Amygdala (tissue), 56 donors: ENCODE measurements at places on chromosomes 1 and 21.
A peak's percentile ranks its signal among the peaks of the same experiment; 100 is the strongest.

DNA sequence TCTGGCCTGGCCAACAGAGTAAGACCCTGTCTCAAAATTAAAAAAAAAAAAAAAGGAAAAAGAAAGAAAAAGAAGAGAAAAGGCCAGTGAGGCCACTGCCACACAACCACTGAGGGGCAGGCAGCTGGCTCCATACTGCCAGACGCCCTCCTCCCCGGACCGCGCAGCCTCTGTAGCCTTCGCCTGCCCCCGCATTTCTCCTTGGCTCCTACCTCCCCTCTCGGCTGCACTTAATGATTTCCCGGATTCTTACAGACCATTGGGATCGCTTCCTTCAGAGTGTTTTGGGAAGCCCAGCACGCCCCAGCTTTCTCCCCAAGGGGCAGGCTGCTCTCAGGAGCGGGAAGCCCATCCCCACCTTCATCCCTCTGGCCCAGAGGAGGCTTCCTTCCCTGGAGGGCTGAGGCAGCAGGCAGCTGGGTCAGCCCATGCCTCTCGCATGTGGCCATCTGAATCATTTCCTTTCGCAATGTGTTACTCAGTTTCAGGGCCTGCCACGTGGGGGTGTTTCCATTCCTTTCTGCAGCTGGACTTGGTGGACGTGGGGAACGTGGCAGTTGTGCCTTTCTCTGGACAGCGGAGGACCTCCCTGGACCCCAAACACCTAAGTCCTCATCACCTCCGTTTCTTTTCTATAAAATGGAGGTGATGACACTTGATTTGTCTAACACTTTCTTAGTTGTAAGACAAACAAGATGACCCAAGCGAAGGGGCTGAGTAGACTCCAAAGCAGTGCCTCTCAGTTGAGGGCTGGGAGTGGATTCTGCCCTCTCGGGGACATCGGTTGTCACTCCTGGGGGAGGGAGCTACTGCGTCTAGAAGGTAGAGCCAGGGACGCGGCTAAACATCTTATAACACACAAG is 2.3 kb downstream of the SLC2A5 start:
- DNase-seq, result no peak

DNA sequence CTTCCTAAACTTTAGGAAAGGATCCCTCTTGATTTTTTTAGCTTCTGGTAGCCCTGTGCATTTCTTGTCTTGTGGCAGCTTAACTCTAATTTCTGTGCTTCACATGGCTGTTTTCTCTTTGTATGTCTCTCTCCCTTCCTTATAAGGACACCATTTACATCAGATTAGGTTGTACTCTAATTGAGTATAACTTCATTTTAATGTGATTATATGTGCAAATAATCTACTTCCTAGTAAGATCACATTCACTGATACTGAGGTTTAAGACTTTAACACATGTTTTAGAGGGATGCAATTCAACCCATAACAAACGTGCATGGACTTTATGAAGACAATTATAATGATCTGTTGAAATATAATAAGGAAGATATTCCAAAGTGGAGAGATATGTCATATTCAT is 46.7 kb downstream of the RGS4 start:
- no peak for DNase-seq

DNA sequence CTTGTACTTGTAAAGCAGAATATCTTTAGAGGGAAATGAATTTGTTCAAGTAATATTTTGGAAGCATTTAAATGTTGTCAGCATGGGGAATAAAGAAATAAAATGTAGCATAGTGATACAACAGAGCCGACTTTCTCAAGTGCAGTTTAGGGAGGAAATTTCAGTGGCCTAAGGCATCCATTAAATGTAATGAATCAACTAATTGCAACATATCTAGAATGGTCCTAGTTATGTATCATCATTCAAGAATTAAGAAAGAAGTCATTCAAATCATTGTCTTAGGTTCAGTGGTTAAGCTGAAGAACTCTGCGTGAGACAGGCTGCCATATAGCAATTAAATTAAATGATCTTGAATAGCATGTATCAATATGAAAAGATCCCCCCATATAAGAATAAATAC is 360.7 kb downstream of the TBX15 start:
- no peak for DNase-seq

DNA sequence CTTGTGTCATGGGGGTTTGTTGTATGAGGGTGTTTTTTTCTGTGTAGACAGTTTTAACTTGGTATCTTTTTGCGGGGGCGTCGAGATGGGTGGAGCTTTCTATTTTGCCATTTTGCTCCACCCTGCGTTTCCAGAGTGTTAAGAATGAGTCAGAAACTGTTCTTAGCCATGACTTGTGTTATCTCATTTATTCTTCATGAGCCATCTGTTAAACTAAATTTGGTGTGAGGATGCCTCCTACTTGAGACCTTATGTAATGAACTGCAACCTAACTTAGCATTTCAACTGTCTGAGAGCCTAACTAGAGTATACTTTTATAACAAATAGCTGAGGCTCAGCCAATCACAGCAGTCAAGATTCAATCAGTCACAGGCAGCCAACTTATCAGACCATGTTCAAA is 1873.5 kb downstream of the NCAM2 start:
- no peak for DNase-seq

- no peak for DNase-seq
Measured at GRCh38 chr1:69319287-69319686, 248.4 kb upstream of the LRRC7 start.

- no peak for DNase-seq
Measured at GRCh38 chr1:3181956-3182355, 113.0 kb downstream of the PRDM16 start.

DNA sequence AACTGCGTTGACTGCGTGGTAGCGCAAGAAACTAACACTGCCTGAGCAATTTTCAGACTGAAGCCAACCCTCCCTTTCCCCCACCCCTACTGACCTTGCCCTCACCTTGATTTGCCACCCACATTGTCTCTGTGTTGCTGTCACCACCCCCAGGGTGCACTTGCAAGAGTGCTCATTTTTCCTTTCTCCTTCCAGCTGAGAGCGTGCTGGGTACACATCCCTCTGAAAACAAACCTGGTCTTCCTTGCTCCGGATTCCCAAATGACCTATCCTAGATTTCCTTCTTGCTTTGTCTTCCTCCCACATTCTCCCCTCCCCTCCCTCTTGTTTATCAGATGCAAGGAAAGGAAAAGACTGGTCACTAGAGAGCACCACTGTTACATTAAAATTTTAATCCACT is 24.2 kb downstream of the MPZ start:
- no peak for DNase-seq

- no peak for DNase-seq
Measured at GRCh38 chr1:219490566-219490965, 122.3 kb downstream of the ZC3H11B start.

GRCh38 chr1:158037866-158038359 is 44.5 kb downstream of the KIRREL1 start:
- DNase-seq, result no peak

DNA sequence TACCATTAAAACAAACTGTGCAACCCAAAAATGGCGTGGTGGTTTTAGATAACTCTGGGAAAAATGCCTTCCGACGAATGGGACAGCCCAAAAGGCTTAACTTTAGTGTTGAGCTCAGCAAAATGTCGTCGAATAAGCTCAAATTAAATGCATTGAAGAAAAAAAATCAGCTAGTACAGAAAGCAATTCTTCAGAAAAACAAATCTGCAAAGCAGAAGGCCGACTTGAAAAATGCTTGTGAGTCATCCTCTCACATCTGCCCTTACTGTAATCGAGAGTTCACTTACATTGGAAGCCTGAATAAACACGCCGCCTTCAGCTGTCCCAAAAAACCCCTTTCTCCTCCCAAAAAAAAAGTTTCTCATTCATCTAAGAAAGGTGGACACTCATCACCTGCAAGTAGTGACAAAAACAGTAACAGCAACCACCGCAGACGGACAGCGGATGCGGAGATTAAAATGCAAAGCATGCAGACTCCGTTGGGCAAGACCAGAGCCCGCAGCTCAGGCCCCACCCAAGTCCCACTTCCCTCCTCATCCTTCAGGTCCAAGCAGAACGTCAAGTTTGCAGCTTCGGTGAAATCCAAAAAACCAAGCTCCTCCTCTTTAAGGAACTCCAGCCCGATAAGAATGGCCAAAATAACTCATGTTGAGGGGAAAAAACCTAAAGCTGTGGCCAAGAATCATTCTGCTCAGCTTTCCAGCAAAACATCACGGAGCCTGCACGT is 82.1 kb downstream of the PRDM2 start:
- DNase-seq, result no peak

GRCh38 chr1:151867765-151868411 is 14.4 kb upstream of the THEM5 start:
- DNase-seq, result no peak

DNA sequence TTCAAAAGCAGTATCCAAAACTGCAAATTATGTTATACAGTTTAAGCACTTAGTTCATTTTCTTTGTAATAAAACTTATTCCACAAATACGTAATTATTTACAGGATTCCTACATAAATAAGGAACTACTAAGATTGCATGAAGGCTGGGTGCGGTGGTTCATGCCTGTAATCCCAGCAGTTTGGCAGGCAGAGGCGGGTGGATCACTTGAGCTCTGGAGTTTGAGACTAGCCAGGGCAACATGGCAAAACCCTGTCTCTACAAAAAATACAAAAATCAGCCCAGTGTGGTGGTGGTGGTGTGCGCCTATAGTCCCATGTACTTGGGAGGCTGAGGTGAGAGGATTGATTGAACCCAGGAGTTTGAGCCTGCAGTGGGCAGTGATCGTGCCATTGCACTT is 69.3 kb downstream of the POU2F1 start:
- DNase-seq, result no peak

GRCh38 chr21:33396951-33397350 is 6.3 kb upstream of the IFNGR2 start:
- no peak for DNase-seq

DNA sequence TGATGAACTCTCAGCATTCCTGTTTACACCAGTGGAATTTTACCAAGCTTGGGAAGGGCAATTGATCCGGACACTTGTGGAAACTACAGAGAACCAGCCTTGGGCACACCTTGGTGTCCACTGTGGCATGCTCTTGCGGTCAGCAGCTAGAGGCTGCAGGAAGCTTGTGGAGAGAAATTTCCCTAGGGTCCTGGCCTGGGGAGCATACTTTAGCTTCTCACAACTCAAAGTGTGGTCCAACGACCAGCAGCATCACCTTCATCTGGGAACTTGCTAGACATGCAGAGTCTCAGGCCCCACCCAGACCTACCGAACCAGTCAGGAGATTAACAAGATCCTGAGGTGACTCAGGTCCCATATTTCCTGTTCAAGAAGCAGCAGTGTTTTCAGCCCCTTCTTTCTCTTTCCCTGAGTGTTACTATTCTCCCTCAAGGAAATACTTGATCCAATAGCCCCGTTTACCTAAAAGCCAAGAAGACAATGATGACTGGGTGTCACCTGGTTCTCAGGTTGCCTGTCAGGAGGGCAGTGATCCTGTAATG is 55.7 kb upstream of the KCNE2 start:
- no peak for DNase-seq

- no peak for DNase-seq
Measured at GRCh38 chr1:2971609-2972008, 49.7 kb upstream of the ACTRT2 start.

GRCh38 chr1:82604524-82604923 is 803.8 kb downstream of the ADGRL2 start:
- no peak for DNase-seq

DNA sequence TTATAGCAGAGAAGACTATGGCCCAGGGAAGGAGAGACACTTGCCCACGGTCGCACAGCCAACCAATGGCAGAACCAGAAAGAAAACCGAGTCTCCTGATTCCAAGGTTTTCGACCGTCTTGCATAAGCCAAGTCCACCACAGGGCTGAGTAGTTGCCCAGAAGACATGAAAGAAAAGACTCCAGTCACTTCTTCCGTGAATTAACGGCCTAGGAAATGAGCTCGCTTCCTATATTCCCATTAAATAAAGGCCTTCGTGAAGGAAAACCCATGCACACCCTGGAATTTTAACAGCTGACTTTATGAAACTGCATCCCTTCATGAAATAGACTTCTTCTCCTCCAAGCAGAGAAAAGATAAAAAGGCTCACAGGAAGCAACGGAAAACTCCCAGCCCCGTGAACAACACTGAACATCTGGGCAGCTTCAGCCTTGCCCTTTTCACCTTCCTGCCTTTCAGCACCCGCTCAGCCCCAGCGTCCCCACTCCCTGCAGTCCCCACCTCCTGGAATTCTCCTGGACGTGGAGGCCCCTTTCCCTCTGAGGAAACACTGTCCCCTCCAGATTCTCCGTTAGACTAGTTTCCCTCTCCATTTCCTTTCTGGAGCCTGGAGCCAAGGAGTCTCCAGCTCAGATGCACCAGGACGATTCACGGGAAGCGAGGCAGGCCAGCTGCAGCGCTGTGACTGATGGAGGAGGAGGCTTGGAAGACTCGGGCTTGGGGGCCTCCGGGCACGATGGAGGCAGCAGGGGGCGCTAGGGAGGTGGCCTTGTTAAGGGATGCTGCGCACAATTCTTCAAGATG is 2.7 kb upstream of the MYOC start:
- no peak for DNase-seq

- peak; percentile 22 for DNase-seq
Measured at GRCh38 chr1:33094971-33095604, 14.1 kb downstream of the AZIN2 start.

- DNase-seq, result no peak
Measured at GRCh38 chr1:212488436-212489283, 55.9 kb downstream of the NENF start.
